ENCODE measurements at places on chromosomes 11 and 22.

DNA sequence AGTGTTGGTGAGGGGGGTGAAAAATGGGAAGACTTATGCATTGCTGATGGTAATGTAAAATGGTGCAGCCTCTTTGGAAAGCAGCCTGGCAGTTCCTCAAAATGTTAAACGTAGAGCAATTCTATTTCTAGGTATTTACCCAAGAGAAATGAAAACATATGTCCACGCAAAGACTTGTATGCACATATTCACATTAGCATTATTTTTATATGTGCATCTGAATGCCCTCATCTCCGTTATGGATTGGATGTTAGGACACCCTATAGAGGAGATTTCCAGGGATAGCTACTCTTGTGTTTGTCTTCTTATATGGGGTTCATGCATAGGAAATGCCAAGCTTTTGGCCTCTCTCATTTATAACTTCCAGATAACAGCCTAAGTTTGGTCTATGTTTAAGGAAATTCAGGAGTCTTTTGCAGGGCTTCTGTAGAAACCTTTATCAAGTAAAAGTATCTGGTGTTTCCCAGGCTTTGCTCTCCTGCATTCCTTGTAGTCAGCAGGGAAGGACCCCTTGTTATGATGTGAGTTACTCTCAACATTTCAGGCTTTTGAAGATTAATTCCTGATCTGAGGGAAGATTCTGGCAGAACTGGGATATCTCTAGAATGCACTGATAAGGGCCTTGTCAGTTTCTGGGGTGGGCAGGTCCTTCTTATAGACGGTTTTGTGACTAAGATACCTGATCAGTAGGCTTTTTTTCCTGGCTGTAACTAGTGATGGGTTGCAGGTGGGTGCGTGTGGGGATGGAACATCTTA lies 116.8 kb downstream of the TEAD1 start:
- no peak for DNase-seq

GRCh38 chr11:11848891-11849746 lies 7.3 kb downstream of the USP47 start:
- DNase-seq, result peak; percentile 81

DNA sequence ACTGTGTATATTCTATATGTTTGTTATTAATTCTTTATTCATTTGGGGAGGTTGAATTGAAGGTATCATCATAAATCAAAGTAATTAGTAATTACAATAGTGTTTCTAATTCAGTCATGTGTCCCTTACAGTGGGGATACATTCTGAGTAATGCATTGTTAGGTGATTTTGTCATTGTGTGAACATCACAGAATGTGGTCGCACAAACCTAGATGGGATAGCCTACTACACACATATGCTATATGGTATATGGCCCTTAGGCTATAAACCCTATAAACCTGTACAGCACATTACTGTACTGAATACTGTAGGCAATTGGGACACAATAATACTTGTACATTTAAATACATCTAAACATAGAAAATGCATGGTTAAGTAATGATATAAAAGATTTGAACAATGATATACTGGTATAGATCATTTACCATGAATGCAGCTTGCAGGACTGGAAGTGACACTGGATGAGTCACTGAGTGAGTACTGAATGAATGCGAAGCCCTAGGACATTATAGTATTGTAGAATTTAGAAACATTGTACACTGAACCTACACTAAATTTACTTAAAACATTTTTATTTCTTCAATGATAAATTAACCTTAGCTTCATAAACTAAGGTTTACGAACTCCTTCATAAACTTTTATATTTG lies 936.2 kb upstream of the CHORDC1 start:
- DNase-seq, result no peak

DNA sequence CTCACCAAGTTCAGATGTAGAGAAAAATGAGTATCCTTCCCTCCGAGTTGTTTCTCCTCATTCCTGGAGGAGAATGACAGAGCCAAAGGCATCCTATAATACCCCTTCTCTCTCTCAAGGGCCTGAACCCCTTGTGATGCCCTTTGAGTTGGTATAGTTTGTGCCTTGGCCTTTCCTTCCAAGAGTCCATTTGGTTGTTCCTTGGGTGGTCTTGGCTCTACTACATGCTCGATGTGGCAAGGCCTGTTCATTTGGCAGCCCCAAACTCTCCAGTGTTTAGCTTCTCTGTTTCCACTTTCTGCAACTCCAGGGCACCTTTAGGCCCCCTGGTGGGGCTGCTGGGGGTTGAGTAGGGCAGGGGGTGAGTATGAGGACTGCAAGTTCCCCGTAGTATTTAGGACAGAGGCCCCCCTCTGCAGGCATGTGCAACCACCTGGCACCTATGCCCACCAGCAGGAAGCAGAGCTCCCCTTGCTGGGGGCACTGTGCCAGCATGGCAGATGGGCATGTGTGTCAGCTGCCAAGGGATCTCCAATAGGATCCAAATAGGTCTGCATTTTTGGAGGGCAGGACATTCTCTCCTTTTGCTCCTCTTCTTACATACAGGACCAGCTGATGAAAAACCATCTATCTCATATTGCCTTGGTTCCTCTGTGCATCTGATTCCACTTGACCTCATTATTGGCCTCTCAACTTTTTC lies 217.2 kb upstream of the CADM1 start:
- DNase-seq, result no peak

DNA sequence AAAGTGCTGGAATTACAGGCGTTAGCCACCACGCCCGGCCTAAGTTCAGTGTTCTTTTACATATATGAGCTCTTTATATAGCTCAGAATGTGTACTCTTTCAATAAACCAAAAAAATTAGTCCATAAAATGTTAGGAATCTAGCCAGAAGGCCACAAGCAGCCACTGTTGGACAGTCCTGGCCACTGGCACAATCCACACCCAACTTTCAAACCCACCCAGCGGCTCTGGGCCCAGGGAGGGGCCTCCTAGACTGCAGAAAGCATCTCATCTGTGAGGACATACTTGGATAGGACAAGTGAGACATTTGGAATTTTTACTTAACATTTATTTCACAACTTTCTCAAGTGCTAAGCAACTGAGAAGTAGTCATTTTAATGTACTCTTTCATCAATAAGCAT lies 6.4 kb downstream of the PACSIN2 start:
- no peak for DNase-seq

GRCh38 chr11:132639986-132640385 lies 892.3 kb downstream of the OPCML start:
- no peak for DNase-seq

GRCh38 chr11:60059052-60059451 lies 2.6 kb downstream of the MS4A3 start:
- no peak for DNase-seq

GRCh38 chr11:126008956-126009355 lies 53.7 kb downstream of the CDON start:
- no peak for DNase-seq

- DNase-seq, result no peak
These were observed 230.8 kb upstream of the DDI1 start for GRCh38 chr11:103805688-103806009.

DNA sequence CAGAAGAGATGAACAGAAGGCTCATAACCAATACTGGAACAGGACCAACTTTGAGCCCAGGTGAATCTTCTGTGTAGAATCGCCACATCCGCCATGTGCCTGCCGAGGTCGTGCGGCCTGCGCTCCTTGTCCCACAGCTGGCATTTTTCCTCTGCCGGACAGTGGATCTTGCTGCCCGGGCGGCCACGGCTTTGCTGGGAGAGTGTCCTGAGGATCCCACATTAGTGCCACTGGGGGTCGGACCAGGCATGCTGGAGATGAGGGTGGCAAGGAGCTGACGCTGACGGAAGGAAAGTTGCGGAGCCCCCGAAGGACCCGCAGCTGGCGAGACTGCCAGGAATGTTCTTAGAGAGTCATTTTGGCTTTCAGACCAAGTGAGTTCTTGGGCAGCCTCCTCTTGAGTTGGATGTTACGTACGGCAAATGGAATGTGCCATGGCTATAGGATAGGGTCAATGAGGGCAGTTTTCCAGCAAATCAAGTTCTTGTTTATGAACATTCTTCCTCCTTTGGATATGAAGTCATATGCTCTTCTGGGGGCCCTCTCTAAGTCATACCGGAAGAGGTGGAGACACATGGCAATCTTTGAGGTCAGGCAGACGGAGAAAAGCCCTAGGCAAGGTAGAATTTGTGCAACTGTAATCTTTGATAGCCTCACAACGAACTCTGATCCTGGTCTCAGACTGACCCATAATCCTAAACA lies 57.4 kb upstream of the NUP160 start:
- peak; percentile 82 for DNase-seq

GRCh38 chr11:118047749-118048148 lies 29.1 kb upstream of the TMPRSS4 start:
- DNase-seq, result no peak

- peak; percentile 43 for DNase-seq
These were observed 39.9 kb downstream of the TRAF6 start for GRCh38 chr11:36469881-36470802.

DNA sequence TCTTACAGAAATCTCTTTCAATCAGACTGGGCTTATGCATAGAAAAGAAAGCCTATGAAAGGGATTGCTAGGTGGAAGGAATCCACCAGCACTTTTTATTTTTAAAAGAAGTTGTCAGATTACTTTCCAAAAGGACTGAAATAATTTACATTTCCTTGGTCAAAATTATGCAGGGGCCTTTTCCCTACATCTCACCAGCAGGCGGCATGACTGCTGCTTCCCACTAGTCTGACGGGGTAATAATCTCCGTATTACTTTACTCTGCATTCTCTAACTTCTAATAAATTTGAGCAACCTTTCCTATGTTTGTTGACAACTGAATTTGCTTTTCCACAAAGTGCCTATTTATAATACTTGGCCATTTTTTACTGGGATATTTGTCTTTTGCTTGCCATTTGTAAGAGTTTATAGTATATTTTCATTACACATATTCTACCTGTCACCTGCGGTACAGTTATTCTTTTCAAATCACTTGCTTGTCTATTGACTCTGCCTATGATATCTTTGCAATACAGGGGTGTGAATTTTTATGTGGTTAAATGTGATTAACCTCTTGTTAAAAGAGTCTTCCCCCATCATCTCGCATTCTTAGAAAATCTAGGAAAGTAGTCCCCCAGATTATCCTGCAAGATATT lies 51.9 kb upstream of the USP47 start:
- peak; percentile 53 for DNase-seq

DNA sequence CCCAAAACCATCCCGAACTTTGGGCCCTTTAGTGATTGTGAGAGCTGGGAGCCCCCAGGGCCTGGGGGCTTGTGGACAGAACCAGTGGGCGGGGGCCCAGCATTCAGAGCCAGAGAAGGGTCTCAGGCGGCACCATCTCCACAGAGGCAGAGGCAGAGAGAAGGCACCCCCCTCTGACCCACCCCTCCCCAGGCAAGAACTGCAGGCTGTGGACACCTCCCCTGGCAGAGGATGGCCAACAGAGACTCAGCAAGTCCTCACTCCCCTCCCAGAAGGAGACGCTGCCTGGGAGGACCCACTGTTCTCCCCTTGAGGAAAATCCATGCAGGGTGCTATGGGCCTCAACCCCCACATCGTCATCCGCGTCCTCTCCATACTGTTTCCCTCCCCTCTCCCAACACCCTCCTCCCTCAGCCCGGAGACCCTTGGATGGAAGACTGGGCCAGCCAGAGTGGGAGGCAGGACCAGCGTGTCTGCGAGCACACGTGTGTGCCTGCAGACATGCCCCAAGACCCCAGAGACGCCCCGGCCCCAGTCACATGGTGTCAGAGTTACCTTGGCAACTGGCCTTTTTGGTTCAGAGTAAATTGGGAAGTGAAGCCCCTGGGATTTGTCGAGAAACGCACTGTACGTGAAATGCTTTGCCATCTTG lies 42.6 kb downstream of the KCNC1 start:
- DNase-seq, result no peak

GRCh38 chr11:118155776-118156530 lies 3.3 kb upstream of the SCN4B start:
- no peak for DNase-seq

DNA sequence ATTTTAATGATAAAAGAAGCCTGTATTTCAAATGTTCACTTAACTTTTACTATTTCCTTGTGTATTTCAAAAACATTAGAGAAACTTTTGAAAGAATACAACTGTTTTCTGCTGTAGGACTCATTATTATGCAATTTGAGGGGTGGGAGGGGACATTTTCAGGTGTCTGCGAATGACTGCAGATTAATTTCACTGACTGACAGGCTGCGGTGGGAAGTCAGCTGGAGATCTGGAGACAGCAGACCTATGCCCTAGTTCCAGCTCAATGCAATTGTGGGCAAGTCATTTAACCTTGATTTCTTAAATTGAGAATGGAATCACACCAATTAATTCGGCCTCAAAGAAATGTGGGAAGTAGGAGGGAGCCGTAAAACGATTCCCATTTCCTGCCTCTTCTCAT lies 128.7 kb downstream of the ARL14EP start:
- no peak for DNase-seq

- peak; percentile 45 for DNase-seq
These were observed 3.2 kb upstream of the MRPL23 start for GRCh38 chr11:1943977-1944376.

GRCh38 chr11:71429701-71430100 lies 18.5 kb downstream of the DHCR7 start:
- DNase-seq, result no peak

DNA sequence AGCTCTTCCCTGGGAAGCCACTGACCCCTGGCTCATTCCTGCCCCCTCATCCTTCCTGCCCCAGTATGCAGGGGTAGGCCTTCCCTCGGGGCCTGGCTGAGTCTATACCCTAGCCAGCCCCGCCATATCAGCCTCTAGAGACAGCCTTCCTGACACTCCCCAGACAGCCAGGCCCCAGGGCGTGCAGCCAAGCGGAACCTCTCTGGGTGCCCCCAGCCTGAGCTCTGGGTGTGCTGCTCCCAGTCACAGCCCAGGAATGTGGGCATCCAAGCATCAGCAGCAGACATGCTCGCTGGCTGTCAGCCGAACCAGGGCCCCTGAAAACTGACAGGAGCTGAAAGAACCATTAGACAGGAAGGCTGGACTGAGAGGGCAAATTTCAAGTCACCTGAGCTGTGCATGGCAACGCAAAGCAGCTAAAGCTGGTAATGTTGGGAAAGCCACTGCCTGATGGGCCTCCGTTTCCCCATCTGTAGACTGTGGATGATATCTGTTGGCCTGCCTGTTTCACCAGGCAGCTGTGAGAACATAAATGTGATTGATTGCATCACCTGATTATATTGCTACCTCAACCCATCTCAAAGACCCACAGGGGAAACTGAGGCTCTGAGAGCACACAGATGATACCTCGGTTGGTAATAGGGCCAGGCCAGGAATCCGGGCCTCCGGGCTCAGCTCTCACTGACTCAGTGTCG lies 93.2 kb downstream of the LRRC32 start:
- peak; percentile 81 for DNase-seq

DNA sequence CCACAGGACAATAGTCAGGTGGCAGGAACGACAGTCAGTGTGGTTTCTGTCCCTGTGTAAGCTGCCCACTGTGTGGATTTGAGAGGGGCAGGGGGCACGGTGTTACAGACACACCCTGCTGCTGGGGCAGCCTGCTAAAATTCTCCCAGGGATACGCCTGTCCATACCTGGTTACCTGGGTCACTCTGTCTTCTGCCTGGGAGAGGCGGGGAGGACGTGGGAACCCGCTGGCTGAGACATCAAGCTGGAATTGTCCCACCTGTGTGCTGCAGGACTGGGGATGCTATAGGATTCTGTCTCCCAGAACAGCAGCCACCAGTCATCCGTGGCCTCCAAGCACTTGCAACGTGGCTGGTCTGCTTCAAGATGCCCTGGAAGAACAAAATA lies 63.8 kb upstream of the LINC01488 start:
- DNase-seq, result no peak

- no peak for DNase-seq
These were observed 48.5 kb downstream of the WT1 start for GRCh38 chr11:32386770-32387377.

- DNase-seq, result no peak
These were observed 15.5 kb downstream of the KIAA0930 start for GRCh38 chr22:45224988-45225731.
